Gastroesophageal sphincter (tissue), 4 donors: ENCODE measurements at places on chromosomes 4 and X. TPM values are rescaled to one million over a fixed set of nuclear protein-coding genes. Genes with fewer than 3 reads are reported as not detected.

CFAP99 gene
- total RNA-seq: not detected

CSAG3 gene
- total RNA-seq: not detected

KDR gene
- total RNA-seq: 24.7 TPM

ALB gene
- 0.27 TPM for total RNA-seq

SPON2 gene
- total RNA-seq: 59.8 TPM

DKK2 gene
- total RNA-seq: not detected

FSTL5 gene
- not detected for total RNA-seq

CASP6 gene
- total RNA-seq: 20.0 TPM

GRCh38 chr4:80035336-80035735 lies 37.7 kb downstream of the ANTXR2 start:
- ATAC-seq: no peak

DNA sequence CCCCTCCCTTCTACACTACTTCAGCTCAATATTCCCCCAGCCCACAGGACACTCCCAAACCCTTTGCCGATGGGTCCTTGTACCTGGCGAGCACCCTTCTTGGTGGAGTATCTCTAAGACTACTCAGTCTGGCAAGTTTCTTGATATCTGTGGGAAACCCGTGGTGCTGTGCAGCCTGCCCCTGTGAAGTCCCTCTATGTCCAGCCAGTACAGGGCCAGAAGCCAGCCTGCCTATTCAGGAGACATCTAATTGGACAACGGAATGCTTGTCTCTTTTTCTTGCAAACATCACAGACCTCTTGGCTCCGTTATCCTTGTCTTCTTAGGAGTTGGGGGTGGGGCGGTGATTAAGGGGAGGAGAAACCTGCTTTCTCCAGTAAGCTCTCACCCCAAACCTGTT lies 3.7 kb upstream of the IGFBP7 start:
- ATAC-seq: no peak

GRCh38 chr4:94976371-94977011 lies 218.7 kb downstream of the BMPR1B start:
- ATAC-seq: no peak

- ATAC-seq: peak; percentile 86
These were observed 173.0 kb upstream of the PCDH18 start for GRCh38 chr4:137705171-137705783.

GRCh38 chr4:188647820-188648370 lies 508.7 kb downstream of the TRIML1 start:
- no peak for ATAC-seq

DNA sequence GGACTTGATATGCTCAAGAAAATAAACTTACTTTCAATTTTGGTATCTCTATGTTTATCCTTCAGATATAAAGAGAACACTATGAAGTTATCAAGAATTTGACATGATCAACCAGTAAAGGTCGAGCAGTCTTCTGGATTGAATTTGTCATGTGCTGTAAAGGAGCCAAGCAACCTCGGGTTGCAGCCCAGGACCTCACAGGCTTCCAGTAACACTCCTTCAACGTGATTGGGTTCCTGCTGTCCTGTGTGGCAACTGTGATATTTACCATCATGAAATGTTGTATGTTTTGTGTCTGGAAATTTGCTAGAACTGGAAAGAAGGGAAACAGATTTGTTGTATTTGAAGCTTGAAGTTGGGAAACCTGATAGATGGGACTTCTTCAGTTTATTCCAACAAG lies 52.0 kb upstream of the UGT2B7 start:
- ATAC-seq: no peak

DNA sequence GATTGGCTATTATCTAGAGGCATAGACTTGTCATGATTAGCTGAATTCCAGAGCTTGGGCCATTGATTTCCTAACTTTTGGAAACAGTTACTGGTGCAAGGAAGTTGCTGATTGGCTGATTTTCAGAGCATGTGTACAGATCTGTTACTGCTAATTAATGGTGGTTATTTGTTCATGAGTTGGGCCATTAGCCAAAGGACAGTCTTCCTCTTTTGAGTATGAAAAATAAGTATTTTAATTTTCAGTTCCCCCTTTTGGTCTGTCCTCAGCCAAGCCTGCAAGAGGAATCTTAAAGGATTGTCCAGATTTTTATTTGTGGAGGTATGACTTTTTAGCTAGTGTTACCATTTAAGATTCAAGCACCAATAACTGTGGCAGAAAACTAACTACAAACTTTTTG lies 7.0 kb upstream of the DSPP start:
- ATAC-seq: no peak

- ATAC-seq: no peak
These were observed 96.5 kb upstream of the PGRMC2 start for GRCh38 chr4:128384091-128384520.

GRCh38 chrX:9919632-9920172 lies 47.5 kb upstream of the CLDN34 start:
- ATAC-seq: no peak

- no peak for ATAC-seq
These were observed 18.4 kb upstream of the OGT start for GRCh38 chrX:71514367-71515037.

DNA sequence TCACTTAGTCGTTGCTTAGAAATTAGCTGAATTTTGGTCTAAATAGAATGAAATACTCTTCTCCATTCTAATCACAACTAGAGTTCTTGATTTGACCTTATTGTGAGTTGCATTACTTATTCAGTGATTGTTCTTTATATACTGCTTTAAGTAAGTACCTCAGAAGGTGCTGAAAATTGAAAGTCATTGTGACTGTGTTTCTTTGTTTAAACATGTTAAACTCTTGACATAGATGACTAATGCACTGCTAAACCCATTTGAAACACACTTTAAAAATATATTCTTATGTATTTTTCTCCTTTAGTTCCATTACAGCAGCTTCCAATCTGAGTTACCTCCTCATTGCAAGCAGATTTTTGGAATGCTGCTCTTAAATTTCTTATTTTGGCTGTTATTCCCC lies 9.1 kb downstream of the TSPAN7 start:
- ATAC-seq: no peak

DNA sequence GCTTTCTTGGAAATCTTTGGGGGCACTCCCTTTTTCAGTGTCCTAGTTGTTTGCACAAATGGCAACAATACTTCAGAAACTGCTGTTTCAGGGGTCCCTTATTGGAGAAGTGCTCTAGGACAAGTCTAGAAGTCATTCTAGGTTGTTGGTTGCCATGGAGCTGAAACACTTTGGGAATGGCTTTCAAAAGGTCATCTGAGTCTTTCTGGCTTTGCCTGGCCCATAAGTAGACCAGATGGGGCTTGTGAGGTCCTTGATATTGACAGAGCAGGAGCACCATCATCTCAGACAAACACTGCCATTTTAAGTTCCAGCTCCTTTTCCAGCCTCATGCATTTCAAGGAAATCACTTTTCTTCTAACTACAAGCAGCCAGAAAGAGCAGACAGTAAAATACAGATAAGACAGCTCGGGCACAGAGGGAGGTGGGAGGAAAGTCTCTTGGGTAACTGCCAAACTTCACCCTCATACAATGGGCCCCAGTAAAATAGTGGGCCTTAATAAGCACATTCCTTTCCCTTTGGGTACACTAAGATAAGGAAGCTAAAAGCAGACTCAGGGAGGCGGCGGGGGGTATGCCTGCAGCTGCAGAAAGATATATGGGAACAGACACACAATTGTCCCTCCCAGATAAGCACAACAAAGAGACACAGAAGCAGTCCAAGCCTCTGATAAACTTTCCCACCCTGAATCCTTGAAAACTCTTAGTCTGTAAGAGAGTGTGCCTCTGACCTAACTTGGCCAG lies 8.5 kb upstream of the NXF3 start:
- no peak for ATAC-seq

DNA sequence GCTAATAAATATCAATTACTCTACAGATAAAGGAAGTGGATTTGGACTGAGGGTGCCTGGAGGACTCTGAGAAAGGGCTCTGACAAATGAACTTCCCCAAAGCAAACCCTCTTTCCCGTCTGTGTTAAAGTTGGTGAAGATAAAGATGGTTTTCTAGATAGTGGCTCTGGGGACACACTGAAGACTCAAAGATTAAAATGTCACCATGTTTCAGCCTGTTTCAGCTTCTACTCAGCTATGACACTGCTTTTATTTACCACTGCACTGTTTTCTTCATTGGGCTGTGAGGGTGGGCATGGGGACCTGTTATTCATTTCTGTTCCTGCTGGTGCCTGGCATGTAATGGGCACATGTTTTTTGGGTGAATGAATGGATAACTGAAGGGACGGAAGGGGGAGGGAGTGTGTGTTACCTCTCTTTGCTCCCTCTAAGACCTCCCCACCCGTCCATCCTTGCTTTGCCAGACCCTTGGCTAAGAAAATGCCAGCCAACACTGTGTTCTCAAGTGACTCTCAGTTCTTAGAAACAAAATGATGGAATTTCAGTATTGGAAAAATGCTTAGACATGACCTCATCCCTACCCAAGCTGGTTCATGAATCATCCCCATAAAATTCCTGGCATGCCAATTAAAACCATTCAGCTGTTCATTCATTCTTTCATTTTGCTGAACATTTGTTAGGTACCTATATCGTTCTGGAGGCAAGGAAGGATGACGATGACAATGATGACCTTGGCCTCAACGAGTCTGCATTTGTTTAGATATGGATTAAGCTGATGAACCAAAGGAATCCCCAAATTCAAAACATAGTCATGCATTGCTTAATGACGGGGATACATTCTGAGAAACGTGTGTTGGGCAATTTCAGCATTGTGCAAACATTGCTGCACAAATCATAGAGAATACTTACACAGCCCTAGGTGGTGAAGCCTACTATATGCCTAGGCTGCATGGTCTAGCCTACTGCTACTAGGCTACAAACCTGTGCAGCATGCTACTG lies 13.4 kb upstream of the STK32B start:
- ATAC-seq: peak; percentile 82

DNA sequence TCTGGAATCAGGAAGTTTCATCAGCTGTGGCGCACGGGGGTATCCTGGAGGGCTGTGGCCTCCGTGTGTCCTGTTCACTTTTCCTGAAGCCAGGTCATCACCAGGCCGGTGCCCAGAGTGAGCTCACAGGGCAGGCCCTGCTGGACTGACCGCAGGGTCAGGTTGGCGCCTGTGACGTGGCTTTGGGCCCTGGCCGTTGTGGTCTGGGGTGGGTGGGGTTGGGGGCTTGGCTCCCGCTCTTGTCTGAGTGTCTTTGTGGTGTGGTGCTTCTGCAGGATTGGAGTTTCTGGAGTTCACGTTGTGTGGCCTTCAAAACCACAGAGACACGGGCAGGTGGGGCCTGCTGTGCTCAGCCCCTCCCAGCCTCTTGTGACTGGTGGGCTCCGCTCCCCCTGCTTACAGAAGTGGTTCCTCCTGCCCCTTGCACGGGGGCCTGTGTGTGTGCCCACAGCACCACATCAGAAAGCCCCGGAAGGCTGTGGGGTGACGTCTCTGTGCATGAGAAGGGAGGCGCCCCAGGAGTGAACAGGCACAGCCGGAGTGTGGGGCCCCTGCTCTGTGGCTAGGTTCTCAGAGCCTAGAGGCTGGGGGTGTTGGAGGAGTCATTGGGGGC lies 9.5 kb downstream of the RGS12 start:
- no peak for ATAC-seq

DNA sequence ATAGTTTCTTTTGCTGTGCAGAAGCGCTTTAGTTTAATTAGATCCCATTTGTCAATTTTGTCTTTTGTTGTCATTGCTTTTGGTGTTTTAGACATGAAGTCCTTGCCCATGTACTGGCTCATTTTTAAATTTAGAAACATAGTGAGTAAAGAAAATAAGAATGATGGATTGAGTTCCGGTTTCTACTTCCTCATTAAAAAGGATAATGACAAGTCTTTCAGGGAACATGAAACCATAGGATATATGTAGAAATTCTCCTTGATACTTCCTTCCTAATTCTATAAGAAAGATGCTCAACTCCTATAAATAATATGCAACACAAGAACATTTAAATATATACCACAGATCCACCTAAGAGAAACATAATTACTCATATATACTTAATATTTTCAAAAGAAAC lies 240.9 kb downstream of the BANK1 start:
- ATAC-seq: no peak

DNA sequence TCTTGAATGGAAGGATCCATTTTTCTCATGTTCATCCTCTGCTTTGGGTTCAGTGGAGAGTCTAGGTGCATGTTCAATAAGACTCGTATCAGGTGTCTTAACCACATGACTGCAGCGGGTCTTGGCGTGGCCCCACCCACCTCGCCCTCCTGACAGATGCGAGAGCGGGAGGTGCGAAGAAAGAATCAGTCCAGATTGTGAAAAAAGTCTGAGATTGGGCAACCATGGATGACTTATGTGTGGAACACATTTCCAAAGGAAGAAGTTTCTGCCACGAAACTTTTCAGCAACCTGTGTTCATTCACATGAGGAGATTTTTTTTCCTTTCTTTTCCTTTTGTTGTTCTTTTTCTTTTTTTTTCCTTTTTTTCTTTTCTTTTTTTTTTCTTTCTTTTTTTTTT lies 66.8 kb downstream of the NSD2 start:
- no peak for ATAC-seq

GRCh38 chr4:175657571-175657970 lies 154.5 kb downstream of the GPM6A start:
- ATAC-seq: no peak
